ENCODE measurements at places on chromosomes 7 and 10.
A peak's percentile ranks its signal among the peaks of the same experiment; 100 is the strongest.

GRCh38 chr10:23051278-23051677 is 44.1 kb upstream of the MSRB2 start:
- no peak for DNase-seq

DNA sequence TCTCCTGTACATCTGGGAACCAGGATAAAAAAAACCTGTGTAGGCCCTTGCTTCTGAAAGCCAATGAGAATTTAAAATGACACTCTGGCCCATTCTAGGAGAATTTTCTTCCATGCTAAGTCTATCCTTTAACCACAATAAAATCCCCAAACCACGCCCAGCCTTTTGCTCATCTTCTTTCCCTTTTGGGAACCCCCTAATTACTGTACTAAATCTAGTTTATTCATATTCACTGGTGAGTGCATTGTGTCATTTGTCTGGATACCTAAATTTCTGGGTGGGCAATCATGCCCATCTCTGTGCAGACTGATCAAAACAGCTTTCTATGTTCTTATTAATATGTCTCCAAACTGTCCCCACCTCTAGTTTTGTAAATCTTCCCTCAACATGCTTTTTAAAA is 11.7 kb upstream of the CDK14 start:
- no peak for DNase-seq

GRCh38 chr7:102295346-102296178 is 8.9 kb downstream of the SH2B2 start:
- no peak for DNase-seq

DNA sequence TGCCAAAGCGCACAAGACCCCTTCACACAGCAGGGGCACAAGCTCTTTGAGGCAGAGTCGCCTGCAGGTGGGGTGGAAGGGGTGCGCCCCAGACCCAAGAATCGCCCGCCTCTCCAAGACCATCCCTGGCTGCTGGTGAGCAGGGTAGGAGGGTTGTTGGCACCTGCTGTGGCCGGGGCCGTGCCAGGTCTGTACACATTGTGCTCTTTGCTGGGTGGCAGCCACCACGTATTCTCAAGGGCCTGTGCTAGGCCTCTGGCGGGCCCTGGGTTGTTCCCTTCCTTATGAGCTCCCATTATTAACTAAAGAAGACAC is 84.4 kb downstream of the LHPP start:
- no peak for DNase-seq

DNA sequence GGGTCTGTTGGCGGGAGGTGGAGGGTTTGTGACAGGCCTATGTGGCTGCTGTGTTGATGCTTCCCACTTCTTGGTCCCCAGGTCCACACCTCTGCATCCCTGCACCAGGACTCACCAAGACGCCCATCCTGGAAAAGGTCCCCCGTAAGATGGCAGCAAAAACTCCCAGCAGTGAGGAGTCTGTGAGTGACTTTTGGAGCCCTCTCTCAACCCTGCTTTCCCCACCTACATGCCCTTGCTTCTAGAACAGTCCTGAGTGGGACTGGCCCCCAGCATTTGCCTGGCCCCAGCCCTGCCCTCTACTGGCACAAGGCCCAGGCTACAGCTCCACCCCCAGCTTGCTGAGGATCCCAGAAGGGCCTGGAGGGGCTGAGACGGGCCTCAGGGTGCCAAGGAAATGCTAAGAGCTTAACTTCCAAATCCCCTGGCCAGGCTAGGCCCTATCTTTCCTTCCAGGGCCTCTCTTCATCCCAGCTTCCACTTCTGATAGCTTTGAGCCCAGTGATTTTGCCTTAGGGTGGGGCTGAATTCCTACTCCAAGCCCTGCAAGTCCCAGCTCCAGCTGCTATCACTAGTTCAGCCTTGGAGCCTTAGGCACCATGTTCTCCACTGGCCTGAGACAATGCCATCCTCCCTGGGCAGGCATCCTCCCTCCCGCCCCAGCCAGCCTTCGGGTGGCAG is 2.7 kb downstream of the CHAT start:
- DNase-seq = no peak

DNA sequence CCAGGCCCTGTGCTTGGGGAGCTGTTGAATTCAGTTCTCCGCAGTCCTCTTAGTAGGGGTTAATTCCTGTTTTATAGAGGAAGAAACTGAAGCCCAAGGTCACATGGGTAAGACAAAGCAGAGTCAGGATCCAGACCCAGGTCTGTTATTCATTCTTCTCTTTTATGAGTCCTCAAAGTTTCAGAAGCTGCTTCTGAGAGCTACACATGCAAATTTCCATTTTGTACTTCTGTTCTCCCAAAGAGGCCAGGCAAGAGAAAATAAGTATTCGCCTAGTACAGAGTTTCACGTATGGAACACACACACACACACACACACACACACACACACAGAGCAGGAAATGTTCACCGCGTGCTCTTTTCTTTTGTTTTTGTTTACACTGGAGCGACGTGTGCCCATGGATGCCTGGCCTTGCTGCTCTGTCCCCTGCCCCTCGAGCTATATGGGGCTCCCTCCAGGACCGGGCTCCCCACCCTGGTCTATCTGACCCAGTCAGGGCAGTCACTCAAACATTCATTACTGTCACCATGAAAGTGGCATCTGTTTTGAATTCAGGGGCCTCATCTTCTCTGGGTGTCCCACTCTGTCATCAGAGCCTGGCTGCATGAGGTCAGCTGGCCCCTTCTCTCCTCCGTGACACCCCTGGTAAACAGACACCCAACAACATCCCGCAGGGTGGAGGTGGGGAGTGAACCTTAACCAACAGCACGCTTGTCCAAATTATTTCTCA is 84.4 kb downstream of the TNS3 start:
- no peak for DNase-seq

GRCh38 chr7:128067983-128068382 is 36.7 kb upstream of the LRRC4 start:
- no peak for DNase-seq

DNA sequence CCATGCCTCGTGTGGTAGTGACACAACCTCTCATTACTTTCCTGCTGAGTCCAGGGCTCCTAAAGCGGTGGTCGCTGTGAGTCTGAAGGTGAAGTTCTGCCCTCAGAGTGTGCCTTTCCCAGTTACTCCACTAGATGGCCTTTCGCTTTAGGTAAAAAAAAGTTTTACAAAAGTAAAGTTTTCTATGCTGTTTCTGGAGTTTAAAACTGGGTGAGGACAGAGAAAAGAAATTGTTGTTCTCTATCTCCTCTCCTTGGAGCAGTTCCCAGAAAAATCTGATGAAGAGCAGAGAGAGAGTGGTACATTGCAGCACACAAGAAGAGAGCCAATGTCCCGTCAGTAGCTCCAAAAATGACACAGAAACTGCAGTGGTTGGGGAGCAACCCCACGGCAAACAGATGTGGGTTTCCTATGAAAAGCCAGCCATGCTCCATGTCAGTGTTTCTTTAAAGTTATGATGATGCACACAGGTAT is 257.1 kb downstream of the GLI3 start:
- no peak for DNase-seq

DNA sequence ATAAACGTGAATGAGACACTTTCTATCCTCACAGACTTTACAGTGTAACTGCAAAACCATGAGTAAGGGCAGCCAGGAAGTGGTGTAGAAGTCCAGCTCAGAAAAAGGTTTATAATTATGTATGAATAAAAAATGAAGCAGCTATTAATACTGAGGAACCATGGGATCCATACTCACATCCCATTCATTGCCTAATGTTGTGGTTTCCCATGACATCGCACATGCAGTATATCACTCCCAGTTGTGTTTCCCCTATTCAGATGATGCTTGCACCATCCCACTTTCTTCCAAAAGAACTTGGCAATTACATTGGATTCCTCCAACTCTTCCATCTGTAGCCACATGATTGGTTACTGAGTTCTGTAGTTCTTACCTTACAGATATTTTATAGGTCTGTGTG is 74.5 kb upstream of the SEMA3D start:
- no peak for DNase-seq

- DNase-seq = no peak
Observed at GRCh38 chr10:72509941-72510340, 115.9 kb downstream of the MICU1 start.

DNA sequence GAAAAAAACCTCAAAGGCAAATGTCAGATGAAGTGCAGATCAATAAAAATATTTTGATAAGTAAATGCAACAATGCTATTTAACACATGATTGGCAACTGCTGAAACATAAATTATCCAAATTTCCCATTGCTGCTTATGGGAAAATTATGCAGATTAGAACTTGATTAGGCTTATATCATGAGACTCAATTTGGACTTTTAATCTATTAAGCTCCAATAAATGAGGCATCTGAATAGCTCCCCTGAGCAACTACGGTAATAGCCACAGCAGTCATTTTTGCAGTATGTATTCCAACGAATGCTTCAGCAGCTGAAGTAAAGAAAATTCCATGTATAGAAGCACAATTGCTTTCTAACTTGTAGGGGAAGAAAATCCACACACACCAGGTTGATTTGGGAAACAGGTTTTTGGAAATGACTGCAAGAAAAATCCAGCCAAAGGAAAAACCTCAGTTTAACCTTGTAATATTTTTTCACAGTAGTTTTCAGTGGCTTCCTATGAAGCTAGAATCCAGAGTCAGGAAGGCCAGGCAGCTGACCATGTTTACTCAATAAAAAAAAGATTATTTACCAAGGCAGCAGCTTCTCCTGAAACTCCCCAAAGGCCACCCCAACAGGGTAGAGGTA is 716.1 kb downstream of the KCNMA1 start:
- DNase-seq = no peak

- peak; percentile 62 for DNase-seq
Observed at GRCh38 chr10:93408783-93409182, 73.4 kb downstream of the MYOF start.

DNA sequence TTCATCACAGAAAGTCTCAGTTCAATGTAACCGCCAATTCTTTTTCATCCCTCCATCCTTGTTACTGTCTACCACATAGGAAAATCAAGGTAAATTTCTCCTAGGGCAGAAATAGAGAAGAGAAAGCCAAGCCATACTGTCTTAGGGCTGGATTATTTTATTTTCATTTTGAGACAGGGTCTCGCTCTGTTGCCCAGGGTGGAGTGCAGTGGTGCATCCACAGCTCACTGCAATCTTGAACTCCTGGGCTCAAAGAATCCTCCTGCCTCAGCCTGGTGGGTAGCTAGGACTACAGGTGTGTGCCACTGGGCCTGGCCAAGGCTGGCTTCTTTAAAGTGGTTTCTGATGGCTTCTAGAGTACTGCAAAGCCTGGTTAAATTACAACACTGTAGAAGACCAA is 181.7 kb downstream of the SRPK2 start:
- no peak for DNase-seq

- no peak for DNase-seq
Observed at GRCh38 chr10:56181607-56182006, 179.5 kb downstream of the ZWINT start.

- DNase-seq = no peak
Observed at GRCh38 chr7:27139334-27140125, 4.0 kb downstream of the HOXA5 start.

GRCh38 chr7:54326592-54327167 is 215.5 kb upstream of the VSTM2A start:
- no peak for DNase-seq

- peak; percentile 79 for DNase-seq
Observed at GRCh38 chr10:90871279-90871765, 452 bp upstream of the RPP30 start.

DNA sequence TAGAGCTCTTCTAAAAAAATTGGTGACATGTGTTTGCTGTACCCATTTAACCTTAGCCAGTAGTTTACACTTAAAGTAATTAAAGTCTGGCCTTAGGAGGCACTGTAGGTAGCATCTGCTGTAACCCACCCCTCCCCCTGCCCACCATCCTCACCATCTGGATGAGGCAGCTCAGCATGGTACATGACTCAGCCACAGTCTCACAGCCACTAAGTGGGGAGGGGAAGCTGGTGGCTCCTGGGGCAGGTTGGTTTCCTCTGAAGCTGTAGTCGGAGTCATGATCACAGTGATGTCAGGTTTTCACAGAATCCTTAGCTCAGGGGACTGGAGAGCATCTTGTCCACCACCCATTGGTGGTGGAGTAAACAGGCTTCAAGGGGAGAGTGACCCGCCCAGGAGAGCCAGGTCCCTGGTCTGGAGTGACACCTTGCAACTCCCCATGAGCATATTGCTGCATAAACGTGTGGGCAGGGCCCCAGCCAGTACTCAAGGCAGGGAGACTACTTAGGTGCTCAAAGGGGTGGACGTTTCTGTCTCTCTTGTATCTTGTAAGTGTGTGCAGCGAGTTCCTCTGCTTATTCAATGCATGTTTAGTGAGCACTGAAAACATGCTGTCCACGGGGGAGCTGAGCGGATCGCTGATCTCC is 125.9 kb downstream of the GRK5 start:
- no peak for DNase-seq

- DNase-seq = no peak
Observed at GRCh38 chr10:15238555-15239335, 70.3 kb upstream of the NMT2 start.

DNA sequence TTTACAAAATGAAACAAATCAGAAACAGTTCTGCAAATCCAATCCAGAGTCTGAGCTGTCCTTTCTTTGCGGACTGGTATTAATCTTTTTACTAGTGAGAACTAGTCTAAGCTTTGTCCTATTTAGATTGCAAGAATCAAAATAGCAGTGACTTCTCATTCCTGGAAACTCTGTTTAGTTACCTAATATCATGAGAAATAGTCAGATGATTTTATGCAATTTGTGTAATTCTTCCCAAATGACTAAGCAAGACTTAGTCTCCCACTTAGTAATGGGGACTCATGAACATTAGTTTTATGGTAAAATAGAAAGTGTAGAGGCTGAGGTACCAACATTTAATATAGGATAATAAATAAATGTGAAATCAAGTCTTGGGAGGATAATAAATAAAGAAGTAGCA is 341.3 kb downstream of the DNAJB9 start:
- DNase-seq = no peak

DNA sequence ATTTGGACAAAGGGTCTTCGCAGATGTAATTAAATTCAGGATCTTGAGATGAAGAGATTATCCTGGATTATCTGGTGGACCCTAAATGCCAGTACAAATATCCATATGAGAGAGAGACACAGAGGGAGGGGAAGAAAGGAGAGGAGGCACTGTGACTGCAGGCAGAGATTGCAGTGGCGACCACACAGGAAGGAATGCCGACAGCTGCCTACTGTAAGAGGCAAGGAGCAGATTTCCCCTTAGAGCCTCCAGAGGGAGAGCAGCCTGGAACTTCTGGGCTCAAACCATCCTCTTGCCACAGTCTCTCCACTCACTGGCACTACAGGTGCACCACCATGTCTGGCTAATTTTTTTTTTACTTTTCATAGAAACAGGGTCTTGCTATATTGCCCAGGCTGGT is 152.3 kb downstream of the SDK1 start:
- no peak for DNase-seq
